Activated T-cell treated with anti-CD3 and anti-CD28 coated beads, Interleukin-2, amount 50 U/mL, for 4 hours (primary cell): ENCODE measurements at places on chromosomes 3 and 15. TPM values are rescaled to one million over a fixed set of nuclear protein-coding genes. Genes with fewer than 3 reads are reported as not detected.

- DNase-seq, result no peak
Observed at GRCh38 chr3:113054552-113054951, 63.8 kb downstream of the GTPBP8 start.

The EPHB1 gene
- 0.68 TPM for total RNA-seq

DNA sequence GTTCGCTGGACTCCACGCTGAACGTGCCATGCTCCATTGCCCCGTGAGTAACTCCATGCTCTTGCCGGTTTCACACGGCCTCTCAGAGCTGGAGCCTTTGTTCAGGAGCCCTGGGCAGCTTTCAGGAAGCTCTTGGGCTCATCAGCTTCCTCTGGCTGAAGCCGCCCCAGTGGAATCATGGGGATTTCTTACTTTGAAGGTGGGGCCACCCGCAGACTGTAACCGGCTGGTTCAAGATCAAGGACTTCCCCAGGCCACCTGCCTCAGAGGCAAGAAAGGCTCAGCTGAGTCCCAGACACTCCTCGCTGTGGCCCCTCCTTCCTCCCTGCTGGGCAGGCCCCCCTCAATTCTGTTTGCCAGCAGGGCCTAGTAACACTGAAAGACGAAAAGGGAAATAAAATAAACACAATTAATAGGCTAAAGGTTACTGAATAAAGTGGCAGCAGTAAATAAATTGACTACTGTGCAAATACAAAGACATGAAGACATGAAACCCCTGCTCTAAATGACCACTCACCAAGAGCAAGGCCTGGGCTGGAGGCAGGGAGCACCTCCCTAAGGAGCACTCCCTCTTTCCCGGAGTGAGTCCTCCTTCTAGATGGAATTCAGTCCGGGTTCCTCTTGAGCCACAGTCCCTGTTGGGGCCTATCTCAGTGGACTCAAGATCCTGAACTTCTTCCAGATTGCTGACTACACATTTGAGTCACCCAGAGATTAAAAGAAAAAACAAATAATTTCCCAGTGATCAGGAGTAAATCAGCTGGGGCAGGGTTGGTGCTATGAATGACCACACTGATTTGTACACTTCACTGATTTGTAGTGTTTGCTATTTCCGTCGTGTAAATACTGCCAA is 51.0 kb downstream of the ZDHHC19 start:
- DNase-seq, result no peak

DNA sequence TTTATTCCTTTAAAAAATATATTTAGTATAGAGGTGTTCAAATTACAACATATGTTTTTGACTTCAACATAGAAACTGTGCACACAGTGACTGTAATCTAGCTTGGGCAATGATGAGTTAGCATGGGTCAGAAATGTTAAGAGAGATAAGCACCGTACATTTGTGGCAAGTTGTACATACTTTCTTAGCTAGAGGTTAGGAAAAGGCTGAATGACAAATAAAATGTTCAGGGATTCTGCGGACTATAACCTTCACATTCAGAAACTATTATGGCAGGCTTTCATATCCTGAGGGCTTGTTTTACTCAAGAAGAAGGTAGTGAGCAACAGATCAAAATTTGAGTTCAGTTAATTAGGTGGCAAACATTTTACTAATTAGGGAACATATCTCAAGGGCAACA is 379.7 kb upstream of the EPHA6 start:
- no peak for DNase-seq

The LDHAL6B gene
- total RNA-seq, result not detected

- DNase-seq, result no peak
Observed at GRCh38 chr3:160532371-160532770, 33.0 kb downstream of the KPNA4 start.

DNA sequence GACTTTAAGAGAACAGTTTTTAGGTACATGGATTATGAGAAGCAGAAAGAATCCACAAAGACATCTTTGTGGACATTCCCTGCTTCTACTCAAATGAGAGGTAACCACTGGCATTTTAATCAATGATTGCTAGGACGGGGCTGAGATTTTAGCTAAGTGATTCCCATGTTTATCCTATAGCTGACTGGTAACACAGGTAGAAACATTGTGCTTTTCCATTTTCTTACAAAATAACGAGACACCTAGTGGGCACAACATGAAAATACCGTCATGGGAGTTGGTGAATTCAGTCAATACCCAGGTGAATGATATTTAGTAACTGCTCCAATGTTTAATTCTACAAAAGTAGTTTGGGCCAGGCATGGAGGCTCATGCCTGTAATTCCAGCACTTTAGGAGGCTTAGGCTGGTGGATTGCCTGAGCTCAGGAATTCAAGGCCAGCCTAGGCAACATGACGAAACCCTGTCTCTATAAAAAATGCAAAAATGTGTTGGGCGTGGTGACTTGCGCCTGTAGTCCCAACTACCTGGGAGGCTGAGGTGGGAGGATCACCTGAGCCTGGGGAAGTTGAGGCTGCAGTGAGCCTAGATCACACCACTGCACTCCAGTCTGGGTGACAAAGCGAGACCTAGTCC is 37.2 kb upstream of the DENND4A start:
- DNase-seq, result no peak

The CERS3 gene
- 0.45 TPM for total RNA-seq

GRCh38 chr3:31230425-31231223 is 302.1 kb upstream of the STT3B start:
- no peak for DNase-seq

GRCh38 chr3:99332718-99333117 is 305.7 kb upstream of the COL8A1 start:
- DNase-seq, result no peak

DNA sequence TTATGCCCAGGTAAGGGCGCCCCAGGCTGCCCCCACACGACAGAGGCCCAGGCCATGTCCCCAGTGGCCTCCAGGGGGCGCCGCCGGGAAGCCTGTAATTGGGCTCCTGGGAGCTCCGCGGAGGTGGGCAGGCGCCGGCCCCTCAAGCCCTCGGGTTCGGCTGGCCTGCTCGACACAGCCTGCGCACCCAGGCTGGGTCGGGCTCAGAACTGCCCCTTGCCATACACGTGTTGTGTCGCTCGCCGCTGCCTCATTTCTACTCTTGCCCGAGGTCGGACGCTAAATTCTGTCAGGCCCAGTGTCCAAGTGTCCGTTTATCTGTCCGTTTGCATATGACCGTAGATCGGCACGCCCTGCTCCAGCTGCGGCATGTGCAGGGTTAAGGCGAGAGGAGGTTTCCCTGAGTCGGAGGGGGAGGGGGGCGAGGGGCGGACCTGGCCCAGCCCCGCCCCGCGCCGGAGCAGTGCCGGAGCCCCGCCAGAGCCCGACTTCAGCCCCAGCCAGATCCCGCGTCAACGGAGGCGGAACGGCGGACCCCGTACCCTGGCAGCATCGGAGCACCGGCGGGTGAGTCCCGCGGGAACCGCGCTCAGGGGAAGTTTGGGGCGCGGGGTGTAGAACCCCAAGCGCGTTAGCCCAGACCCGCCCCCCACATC is at the start of gene KLHDC8B:
Gene KLHDC8B, plus strand, starts transcription at position 480 of the 656 bp plus-strand sequence. CDS start 1,172 bp downstream, outside the sequence.
- DNase-seq, result peak; percentile 77

DNA sequence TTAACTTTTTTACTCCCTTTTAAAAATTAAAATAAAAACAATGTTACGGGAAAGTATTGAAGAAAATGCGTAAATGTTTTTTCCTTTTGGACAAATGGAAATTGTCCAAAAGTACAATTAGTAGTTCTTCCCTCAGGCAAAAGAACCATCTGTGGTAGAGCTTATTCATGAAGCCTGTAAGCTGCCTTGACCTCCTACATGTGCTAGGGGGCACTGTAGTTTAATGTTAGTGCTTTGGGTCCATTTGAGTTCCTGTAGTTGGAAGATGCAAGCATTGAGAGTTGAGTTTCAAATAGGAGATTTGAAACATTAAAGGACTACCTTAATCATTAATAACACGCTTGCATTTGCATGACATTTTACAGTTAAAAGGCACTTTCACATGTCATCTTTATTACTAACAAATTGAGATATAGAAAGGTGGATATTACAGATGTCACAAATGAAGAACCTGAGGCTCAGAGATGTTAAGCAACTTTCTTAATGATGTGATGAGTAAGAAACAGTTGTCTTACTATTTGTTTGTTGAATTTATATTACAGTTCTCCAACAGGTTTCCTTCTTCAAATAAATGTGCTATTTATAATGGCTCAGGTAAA is 1.8 kb upstream of the ZNF385D start:
- no peak for DNase-seq

- no peak for DNase-seq
Observed at GRCh38 chr3:13135251-13135810, 62.1 kb upstream of the IQSEC1 start.

GRCh38 chr3:169945313-169945712 is 21.3 kb upstream of the SEC62 start:
- no peak for DNase-seq

- DNase-seq, result no peak
Observed at GRCh38 chr3:21188459-21188858, 562.6 kb downstream of the ZNF385D start.

GRCh38 chr15:39270221-39270855 is 310.5 kb upstream of the THBS1 start:
- no peak for DNase-seq

DNA sequence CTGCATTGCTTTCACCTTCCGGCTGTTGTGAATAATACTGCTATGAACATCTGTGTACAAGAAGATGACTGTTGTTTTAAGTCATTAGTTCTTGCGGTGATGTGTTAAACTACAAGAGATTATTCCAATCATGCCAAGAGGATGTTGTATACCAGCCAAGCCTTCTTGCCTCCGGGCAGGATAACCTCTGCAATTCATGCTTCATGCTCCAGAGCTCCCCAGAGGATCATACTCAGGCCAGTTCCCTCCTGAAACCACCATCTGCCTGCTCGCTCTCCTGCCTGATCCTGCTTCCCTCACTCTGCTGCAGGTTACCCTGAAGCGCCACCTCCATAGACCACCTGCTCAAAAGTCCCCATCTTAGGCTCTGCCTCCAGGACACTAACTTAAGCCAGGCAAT is 187.1 kb upstream of the PROK2 start:
- DNase-seq, result no peak

- DNase-seq, result no peak
Observed at GRCh38 chr15:94287794-94288246, 56.5 kb downstream of the MCTP2 start.

DNA sequence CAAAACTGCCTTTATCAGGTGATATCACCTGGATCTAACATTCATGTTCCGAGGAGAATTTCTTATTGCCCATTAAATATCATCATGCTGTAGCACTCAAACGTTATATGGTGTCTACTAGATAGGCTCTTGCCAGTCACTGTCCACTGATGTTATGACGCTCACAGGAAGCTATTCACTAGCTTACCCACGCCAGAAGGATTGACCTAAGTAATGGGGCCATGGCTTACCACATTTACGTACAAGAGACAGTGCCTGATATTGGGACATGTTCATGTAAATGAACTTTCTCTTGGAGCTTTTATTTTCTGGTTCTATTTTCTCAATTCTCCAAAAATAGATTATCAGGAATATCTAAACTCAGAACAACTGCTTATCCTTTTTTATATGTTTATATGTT is 91.7 kb upstream of the NAALADL2 start:
- DNase-seq, result no peak

GRCh38 chr15:25565470-25566264 is 126.8 kb upstream of the UBE3A start:
- DNase-seq, result no peak

The DAZL gene
- 0.08 TPM for total RNA-seq

The GPR156 gene
- total RNA-seq, result 0.38 TPM

The NLGN1 gene
- not detected for total RNA-seq

GRCh38 chr15:59420986-59421618 is 16.9 kb upstream of the FAM81A start:
- DNase-seq, result no peak

- no peak for DNase-seq
Observed at GRCh38 chr3:159149633-159150032, 347.8 kb downstream of the MFSD1 start.

GRCh38 chr3:148698190-148698810 is 597 bp downstream of the AGTR1 start:
- DNase-seq, result no peak

DNA sequence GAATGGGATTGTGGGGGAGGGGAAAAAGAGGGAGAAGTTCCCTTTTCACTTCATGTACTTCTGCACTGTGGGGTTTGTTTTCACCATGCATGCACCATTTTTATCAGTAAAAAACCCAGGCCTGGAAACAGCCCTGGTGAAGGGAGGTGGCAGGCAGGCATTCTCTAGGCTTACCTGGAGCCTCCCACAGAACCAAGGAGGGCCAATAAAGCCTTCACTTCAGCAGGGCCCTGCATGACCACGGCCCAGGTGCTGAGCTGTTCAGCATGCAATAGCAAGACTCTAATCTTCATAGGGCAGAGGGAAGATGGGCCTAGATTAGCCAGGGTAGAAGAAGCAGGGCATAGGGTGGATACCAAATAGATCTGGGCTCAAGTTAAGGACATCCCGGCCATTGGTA is 49.6 kb downstream of the SCN5A start:
- DNase-seq, result no peak

The BCL2A1 gene
- 274 TPM for total RNA-seq

GRCh38 chr3:142117056-142117851 is 32.1 kb downstream of the TFDP2 start:
- DNase-seq, result no peak

- no peak for DNase-seq
Observed at GRCh38 chr15:52148403-52148802, 35.8 kb upstream of the BCL2L10 start.

DNA sequence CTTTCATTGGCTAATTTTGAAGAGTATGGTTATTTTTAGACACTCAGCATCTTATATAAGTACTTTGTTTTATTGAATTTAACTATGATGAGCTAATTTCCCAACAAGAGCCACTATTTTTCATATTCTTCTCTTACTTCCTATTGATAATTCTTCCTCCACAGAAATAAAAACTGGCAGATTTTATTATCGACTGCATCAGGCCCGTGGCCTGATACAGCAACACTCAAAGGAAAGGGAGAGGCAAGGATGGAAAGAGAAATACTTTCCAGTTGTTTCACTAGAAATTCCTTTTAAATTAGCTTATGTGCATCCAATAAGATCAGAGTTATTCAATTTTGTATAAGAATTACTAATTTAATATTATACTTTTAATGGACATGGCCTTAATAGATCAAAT is 886.3 kb downstream of the ROBO1 start:
- DNase-seq, result no peak

DNA sequence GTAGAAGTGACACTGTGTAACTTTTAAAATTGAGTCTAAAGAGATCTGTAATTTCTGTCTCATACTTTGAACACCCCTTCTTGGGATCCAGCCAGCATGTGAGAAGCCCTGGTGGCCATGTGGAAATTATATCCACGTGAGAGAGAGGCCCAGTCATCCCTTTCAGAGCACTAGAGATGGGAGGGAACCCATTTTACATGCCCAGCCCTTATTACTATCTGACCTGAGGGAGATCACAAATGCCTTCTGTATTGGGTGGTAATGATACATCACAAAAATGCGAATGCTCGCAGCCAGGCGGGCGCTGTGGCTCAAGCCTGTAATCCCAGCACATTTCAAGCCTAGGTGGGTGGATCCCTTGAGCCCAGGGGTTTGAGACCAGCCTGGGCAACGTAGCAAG is 27.3 kb upstream of the TRAK1 start:
- no peak for DNase-seq

GRCh38 chr3:52146189-52146588 is 8.0 kb downstream of the POC1A start:
- no peak for DNase-seq

- no peak for DNase-seq
Observed at GRCh38 chr3:192863091-192863420, 54.6 kb downstream of the MB21D2 start.

- no peak for DNase-seq
Observed at GRCh38 chr15:88727439-88727838, 75.8 kb upstream of the ACAN start.

- DNase-seq, result peak; percentile 35
Observed at GRCh38 chr15:100601163-100601562, 821 bp downstream of the LINS1 start.
